ENCODE measurements at places on chromosomes 1 and 21. TPM values are rescaled to one million over a fixed set of nuclear protein-coding genes. Genes with fewer than 3 reads are reported as not detected.

The TFAP2E gene
- total RNA-seq: not detected

GRCh38 chr1:187070076-187070475, 241.3 kb downstream of the PLA2G4A start:
- DNase-seq: no peak

- DNase-seq: no peak
These were observed 47.8 kb downstream of the LCA5L start for GRCh38 chr21:39397646-39398385.

The GTF2B gene
- 35.0 TPM for total RNA-seq

DNA sequence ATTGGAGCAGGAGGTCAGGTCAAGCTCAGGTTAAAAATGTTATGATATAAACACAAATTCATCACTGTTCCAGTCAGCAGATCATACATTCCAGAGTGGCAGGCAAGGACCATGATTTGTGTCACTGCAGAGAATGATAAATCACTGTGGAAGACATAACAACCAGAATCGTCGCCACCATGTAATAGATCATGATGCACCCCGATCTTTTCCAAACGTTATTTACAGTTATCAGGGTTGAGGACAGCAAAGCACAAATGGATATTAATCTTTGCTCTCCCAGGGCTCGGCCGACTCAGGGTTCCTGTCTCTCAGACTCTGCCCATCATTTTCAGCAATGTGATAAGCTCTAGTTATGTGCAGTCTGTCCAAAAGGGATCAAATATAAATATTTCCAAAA, 122.7 kb downstream of the ZBTB18 start:
- DNase-seq: no peak

GRCh38 chr1:109241841-109242345, 7.4 kb upstream of the CELSR2 start:
- DNase-seq: no peak

DNA sequence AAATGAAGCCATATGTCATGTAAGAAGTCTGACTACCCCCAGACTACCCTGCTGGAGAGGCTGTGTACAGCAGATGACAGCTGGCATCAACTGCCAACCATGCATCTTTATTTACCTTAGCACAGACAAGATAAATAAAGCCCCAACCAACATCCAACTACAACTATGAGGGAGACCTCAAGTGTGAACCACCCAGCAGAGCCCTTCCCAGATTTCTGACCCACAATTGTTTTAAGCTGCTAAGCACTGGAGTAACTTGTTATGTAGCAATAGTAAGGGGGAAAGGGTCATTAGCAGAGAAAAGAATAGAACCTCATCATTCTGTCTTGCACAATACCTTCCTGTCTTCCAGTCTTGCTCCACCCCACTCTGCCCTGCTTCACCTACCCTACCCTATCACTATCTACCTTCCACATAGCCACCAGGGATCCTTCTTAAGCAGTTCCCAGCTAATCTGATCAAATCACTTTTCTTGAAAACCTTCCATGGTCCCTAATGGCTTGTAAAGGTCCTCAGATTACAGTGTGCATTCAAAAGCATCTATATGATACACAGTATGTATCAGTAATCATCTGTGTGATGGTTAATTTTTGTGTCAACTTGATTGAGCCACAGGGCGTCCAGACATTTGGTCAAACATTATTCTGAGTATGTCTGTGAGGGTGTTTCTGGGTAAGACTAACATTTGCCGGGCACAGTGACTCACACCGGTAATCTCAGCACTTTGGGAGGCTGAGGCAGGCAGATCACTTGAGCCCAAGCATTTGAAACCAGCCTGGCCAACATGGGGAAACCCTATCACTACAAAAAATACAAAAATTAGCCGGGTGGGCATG, 19.6 kb upstream of the RBM15 start:
- no peak for DNase-seq

DNA sequence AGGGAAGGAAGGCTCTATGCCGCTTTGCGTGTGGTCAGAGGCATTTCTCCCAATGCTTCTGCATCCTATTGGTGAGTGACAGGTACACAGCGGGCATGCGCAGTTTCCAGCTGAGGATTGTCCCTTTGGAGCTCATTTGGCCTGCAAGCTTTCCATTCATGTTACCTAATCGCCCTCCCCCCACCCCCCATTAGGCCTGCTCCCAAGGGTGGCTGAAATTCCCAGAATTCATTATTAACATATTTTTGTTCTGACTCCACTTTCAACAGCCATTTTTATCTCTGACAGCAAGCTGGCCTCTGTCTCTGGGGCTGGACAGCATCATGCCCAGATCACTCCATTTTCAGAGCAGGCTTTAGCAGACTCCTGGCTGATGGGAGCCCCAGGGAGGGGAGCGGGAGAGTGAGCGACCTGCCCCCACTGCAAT, 25.6 kb downstream of the MIS18A start:
- DNase-seq: peak; percentile 5

DNA sequence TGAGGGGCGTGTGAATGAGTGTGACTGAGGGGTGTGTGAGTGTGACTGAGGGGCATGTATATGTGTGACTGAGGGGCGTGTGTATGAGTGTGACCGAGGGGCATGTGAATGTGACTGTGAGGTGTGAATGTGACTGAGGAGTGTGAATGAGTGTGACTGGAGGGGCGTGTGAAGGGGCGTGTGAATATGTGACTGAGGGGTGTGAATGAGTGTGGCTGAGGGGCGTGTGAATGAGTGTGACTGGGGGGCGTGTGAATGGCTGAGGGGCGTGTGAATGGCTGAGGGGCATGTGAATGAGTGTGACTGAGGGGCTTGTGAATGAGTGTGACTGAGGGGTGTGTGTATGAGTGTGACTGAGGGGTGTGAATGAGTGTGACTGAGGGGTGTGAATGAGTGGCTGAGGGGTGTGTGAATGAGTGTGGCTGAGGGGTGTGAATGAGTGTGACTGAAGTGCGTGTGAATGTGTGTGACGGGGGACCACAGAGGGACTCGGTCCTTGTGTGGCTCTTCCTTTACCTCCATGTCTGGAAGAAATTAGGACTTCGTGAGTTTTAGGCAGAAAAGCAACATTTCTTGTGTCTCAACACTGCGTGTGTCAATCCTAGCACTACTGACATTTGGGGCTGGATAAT, 105.8 kb downstream of the GLIS1 start:
- DNase-seq: no peak

DNA sequence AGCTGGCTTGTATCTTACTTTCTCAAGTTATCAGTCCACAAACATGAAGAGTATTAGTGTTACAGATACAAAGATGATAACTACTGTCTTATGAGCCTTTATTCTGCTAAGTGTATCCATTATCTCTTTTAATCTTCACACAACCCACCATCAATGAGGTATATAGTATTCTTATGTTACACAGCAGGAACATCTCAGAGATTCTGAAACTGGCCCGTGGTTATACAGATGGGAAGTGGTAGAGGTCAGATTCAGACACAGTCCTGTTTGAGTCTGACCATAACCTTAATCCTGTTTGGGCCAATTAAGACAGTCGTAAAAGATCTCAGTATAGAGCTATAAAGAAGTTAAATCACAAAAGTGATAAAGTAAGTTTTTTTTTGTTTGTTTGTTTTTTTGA, 5.1 kb upstream of the TMEM269 start:
- no peak for DNase-seq

GRCh38 chr1:39337067-39337466, 132.6 kb downstream of the MACF1 start:
- DNase-seq: no peak

GRCh38 chr1:58979086-58979485, 195.2 kb upstream of the JUN start:
- peak; percentile 7 for DNase-seq

DNA sequence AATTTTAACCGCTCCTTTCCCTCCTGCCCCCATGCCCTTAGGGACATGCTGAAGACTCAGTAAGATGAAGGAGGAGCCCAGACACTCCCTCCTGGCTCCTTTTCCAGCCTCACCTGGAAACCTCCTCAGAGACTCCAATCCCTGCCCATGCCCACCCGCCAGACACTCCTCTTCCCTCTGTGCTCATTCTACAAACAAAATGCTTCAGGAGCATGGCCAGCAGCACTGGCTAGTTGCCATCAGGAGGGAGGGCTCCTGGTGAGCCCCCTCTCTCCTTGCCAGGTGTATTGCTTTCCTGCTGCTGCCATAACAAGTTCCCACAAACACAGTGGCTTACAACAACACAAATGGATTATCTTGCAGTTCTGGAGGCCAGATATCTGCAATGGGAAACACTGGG, 126.1 kb downstream of the PSMG1 start:
- no peak for DNase-seq

Data from myocyte (in vitro differentiated cells).